ENCODE measurements at places on chromosomes 6 and 20.

DNA sequence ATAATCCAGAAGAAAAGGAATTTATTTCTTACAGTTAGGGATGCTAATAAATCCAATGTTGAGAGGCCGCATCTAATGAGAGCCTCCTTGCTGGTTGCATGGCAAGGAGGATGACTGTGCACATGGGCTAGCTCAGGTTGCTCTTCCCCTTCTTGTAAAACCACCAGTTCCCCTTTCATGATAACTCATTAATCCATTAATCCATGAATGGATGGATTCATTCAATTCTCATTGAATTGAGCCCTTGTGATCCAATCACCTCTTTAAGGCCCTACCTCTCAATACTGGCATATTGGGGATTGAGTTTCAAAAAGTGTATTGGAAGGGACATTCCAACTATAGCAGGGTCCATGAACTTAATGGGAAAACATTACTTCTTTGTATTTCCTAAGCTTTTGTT, 149.5 kb downstream of the BMP2 start:
- DNase-seq: no peak

DNA sequence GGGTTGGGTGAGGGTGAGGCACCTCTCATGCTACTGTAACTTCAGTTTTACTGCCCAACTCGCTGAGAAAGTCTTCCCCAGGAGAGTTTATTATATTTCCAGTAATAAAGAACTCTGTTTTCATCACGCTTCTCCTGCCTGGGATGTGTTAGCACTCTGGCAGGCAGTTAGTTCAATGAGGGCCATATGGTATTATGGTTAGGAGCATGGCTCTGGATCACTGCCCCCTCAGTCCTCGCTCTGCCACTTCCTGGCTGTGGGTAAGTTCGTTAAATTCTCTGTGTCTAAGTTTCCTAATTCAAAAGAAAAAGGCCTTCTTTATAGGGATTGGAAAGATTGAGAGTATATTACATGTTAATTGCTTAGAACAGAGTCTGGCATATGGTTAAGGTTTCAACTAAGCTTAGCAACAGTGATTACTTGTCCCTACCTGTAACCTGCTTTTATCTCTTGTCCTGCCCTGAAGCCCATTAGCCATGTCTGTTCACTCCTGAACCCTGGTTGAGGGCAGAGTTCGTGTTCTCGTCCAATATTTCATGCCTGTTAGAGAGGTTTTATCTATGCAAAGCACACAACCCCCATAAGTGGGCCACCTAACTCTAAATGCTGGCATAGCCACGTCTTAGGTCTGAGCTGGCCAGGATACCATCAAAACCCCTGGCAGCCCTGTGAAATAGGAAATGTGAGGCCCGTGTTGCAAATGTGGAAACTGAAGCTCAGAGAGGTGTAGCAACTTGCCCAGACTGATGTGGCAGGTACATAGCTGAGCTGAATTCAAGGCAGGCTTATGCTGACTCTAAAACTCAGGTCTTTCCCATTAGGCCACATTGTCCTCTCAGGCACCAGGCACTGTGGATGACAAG, 342.5 kb upstream of the JARID2 start:
- no peak for DNase-seq

DNA sequence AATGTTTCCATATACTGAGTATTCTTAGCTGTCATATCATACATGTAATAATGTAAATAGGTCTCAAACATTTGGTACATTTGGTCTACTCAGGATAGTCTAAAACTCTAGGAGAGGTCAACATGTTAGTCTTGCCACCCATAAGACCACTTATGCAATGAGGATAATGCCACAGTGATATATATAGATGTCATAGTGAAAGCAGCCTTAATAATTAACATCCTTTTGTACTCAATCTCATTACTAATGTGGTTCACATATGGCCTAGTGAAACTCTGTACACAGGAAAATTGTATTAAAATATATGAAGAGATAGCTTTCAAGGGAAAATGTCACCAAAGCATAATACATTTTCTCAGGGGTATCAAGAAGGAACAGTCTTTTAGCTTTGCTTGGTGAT, 577.9 kb downstream of the TFAP2B start:
- DNase-seq: no peak

GRCh38 chr6:2804516-2804915, 37.1 kb downstream of the SERPINB1 start:
- DNase-seq: no peak

- no peak for DNase-seq
Observed at GRCh38 chr6:118377711-118378414, 170.2 kb upstream of the PLN start.

GRCh38 chr6:170233286-170234205, 57.3 kb downstream of the DLL1 start:
- DNase-seq: no peak

- no peak for DNase-seq
Observed at GRCh38 chr6:158571826-158572652, 12.1 kb downstream of the TMEM181 start.

DNA sequence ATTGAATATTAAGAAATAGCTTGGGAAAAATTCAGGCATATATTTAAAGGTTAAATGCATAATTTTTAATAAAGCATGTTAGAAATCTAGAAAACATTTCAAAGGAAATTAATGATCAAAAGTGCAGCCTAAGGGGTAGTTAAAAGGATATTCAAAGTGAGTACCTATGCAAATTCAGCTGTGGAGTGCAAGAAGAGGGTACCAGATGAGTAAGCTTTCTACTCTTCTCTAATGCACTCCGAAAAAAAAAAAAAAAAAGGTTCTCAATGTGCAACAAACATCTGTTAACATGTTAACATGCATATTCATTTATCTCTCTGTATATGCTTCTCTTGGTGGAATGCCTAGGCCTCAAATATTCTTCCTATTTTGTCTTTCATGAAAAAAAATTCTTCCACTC, 32.0 kb upstream of the KATNA1 start:
- DNase-seq: no peak

- DNase-seq: no peak
Observed at GRCh38 chr6:76003686-76004085, 68.8 kb downstream of the IMPG1 start.

- peak; percentile 58 for DNase-seq
Observed at GRCh38 chr6:12637960-12638641, 78.5 kb upstream of the PHACTR1 start.

- no peak for DNase-seq
Observed at GRCh38 chr6:154138793-154139192, 99.8 kb downstream of the OPRM1 start.

DNA sequence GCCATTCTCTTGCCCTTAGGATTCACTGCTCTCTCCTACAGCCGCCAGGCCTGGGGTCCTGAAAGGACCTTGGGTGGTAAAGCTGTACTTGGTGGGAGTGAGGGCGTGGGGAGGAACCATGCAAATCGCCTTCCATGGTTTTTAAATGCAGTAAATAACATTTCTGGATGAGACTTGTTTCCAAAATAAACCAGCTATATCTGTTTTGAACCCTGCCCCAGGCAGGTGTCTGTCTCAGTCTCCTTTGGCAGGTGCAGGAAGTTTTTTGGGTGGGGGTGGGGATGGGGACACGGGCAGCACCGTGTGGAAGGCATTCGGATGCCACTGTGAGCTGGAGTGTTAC, 14.3 kb downstream of the ITPA start:
- no peak for DNase-seq

DNA sequence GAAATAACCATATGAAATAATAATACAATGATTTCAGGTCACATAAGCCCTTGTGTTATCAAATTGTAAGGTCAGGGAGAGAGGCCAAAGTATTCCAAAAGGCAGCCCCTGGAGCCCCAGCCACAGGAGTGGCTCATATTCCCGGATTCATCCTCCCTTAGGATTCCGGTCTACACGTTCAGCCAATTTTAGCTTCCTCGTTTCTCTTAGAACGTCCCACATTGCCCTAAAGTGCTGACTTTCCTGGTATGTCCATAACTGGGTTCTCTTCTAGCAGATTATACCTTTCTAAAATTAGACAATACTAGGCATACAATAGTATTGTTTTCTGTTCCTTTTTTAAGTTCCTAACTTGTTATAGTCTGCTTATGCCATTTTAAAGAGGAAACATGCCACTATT, 192.7 kb upstream of the NOX3 start:
- no peak for DNase-seq

GRCh38 chr20:61449057-61449609, 197.1 kb downstream of the CDH4 start:
- DNase-seq: no peak

- no peak for DNase-seq
Observed at GRCh38 chr6:54102238-54102637, 9.0 kb upstream of the MLIP start.

- DNase-seq: no peak
Observed at GRCh38 chr6:135540207-135540840, 42.8 kb upstream of the AHI1 start.

DNA sequence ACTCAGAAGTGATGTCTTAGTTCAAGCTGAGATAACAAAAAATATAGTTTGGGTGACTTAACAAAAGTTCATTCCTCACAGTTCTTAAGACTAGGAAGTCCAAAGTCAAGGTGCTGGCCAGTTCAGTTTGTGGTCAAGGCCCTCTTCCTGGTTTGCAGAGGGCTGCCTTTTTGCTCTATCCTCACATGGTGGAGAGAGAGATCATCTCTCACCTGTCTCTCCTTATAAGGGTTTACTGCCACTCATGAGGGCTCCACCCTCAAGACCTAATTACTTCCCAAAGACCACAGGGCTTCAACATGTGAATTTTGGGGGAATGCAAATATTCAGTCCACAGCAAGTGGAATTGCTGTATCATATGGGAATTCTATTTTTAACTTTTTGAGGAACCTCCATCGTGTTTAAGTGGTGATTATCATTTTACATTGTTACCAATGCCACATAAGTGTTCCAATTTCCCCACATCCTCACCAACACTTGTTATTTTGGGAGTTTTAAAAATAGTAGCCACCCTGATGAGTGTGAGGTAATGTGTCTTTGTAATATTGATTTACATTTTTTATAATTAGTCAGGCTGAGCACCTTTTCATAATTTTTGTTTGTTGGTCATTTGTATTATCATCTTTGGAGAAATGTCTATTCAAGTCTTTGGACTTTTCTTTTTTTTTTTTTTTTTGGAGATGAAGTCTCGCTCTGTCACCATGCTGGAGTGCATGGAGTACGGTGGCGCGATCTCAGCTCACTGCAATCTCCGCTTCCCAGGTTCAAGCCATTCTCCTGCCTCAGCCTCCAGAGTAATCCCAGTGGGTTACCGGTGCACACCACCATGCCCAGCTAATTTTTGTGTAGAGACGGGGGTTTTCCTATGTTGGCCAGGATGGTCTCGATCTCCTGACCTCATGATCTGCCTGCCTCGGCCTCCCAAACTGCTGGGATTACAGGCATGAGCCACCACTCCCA, 112.2 kb downstream of the SESN1 start:
- DNase-seq: no peak

DNA sequence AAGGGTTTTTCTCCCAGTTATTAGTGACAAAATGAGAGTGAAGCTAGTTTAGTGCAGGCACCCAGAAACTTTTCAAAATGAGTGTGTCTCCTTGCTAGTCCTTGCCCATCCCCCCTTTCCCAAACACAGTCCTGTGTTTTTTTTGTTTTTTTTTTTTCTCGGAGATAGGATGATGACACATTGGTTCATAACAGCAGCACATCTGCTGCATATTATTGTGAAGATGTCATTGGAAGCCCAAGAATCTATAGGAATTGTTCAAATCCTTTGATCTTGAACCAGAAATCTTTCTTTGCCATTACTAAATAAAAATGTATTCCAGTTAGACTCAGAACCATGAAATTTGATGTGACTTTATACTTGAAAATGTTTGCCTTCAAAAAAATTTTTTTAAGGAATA, 162.4 kb downstream of the FRK start:
- no peak for DNase-seq

DNA sequence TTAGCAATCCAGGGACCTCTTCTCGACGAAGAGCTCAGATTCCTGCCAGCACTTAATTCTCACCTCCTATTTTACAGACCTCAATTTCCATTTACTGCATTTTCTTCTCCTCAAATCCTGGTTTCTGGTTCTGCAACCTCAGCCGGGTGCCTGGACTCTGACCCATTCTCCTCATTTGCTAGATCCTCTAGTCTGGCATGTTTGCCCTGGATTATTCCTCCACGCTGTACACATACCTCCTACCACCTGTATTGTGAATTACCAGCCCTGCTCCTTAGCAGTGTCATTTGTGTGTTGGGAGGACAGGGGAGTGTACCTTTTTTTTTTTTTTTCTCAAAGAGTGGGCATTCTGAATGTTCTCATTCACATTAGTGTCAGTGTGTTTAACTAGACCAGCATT, 204.4 kb downstream of the ZMYND8 start:
- DNase-seq: no peak

DNA sequence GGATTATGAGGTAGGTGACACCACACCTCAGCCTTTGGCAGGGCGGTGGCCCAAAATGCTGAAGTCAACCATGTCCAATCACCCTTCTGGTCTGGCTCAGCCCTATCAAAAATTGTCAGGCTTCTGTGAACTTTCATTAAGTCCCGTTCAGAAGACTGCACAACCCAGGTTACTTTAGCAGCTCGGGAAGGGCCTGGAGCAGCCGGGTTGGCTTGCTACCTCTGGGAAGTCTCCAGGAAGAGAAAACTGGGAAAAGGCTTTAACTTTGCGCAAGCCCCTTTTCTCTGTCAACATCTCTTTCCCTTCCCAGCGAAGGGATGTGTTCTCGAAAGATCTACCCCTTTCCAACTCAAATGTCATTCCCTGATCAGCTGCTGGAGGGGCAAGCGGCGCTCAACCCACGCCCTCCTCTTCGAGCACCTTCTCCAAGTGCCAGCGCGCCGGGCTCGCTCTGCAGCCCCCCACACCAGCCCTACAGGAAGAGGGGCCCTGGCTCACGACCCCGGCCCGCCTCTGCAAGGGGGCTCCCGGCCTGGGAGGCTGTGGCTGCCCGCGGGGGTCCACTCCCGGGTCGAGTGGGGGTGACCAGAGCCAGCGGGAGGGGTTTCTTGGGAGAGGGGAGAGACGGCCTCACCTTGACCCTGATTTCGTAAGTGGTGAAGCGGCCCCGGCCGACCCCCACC, 573 bp downstream of the SNX3 start:
- peak; percentile 54 for DNase-seq

DNA sequence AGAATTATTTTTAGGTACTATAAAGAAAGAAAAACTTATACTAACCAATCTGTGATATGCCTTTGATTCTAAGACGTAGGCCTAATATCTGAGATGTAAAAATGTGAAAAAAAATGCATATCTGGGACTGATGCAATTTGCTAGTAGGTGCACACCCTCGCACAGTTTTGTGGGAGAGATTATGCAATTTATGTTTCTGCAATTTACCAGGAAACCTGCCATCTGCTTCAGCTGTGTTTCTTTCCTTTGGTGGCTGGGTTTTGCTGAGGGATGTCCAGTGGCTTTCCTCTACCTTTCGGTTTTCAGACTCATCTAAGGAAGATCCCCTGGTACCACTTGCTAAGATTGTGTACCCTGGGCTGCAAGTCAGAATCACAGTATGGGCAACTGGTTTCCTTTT, 186.9 kb downstream of the ZFP64 start:
- no peak for DNase-seq
